GM12865 (cell line): ENCODE measurements at places on chromosomes 2 and 18.

DNA sequence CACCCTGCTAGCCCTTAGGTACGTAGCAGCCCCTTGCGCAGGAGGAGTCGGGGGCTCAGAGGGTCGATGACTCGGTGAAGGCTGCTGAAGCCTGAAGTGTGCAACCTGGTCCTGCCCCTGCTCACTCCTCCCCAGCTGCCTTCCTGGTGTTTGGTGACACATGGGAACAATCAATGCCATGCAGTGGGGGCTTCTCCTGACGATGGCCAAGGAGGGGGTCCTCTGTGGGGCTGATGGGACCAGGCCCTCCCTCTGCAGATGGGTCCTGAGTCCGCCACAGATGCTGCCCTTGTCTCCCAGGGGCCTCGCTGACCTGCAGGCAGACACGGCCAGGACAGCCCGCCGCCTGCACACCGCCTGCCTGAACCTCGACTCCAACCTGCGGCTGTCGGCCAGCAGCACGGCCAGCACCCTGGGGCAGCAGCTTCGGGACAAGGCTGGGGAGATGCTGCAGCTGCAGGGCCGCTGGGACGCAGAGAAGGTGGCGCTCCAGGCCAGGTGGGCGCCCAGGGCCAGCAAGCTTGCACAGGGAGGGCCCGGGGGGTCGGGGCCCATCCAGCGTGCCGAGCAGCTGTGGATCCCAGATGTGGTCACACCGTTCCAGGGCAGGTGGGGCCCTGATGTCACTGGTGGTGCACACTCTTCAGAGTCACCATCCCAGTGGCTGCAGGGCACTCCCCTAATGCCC is 24.6 kb downstream of the CROCC2 start:
- no peak for DNase-seq

- DNase-seq = peak; percentile 23
Observed at GRCh38 chr2:173119944-173120343, 44.3 kb downstream of the MAP3K20 start.

- DNase-seq = peak; percentile 43
Observed at GRCh38 chr2:45860136-45861121, 209.0 kb downstream of the PRKCE start.

- DNase-seq = peak; percentile 18
Observed at GRCh38 chr2:85611217-85611704, 605 bp downstream of the C2orf68 start.

GRCh38 chr2:217162533-217162932 is 302.7 kb upstream of the TNP1 start:
- peak; percentile 62 for DNase-seq

- DNase-seq = no peak
Observed at GRCh38 chr2:15334644-15335326, 226.3 kb downstream of the NBAS start.

- DNase-seq = peak; percentile 65
Observed at GRCh38 chr2:168348076-168348475, 100.7 kb upstream of the STK39 start.

DNA sequence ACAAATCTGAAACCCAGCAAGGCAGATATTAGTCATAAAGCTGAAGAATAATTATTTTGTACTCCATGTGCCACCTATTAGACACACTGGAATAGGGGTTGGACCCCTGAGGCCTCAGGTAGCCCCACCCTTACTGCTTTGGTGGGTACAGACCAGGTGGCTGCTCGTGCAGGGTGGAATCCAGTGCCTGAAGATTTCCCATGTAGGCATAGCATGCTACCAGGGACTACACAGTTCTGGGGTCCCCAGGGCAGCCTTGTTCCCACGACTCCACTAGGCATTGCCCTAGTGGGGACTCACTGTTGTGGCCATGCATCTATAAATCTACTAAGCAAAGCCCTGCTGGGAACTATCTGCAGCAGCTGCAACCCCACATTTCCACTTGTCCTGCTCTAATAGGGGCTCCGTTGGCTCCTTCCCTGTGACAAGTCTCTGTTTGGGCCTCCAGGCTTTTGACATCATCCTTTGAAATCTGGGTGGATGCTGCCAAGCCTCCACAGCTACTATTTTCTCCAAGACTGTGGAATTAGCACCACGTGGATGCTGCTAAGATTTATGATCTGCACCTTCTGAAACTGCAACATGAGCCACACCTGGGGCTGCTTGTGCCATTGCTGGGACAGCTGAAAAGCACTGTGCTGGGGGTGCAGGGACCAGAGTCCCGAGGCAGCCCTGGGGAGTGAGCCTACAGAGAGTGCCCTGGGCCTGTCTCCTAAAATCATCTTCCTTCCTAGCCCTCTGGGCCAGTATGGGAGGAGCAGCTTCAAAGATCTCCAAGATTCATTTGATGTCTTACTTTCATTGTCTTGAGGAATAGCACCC is 303.8 kb downstream of the FSIP2 start:
- DNase-seq = no peak

- no peak for DNase-seq
Observed at GRCh38 chr18:78939105-78939504, 40.5 kb upstream of the SALL3 start.

- DNase-seq = no peak
Observed at GRCh38 chr2:64477037-64477436, 23.1 kb downstream of the LGALSL start.

- DNase-seq = peak; percentile 53
Observed at GRCh38 chr2:46876741-46877384, 38.7 kb downstream of the MCFD2 start.

DNA sequence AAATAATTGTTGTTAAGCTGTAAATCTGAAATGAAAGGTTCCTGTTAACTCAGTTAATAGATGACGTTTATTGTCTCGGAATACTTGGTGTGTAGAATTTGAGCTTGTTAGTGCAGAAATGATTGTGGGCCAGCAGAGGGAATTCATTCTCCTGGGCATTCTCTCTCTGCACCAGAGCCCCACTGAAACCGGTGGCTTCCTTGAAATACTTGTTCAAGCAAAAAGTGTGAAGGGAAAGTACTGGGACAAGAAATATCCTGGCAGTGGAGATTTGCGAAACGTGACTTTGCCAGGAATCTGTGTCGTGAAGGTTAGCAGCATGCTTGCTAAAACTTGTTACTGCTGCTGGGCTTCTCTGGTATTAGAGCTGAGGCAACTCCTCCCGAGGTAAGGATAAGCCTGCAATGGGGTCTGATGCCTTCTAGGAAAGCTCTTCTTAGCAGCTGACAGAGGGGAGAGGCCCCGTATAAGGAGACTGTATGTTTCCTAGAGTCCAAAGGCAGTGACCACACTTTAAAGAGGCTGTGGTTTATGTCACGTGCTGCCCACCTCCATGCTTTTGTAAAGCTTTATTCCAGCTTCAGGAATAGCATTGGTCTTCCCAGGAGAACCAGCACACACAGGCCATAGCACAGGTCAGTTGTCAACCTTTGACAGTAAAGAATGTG is 2.0 kb downstream of the ITGA6 start:
- no peak for DNase-seq

GRCh38 chr2:219017201-219017931 is 23.9 kb downstream of the CFAP65 start:
- no peak for DNase-seq

GRCh38 chr2:75063906-75064305 is 105.5 kb downstream of the POLE4 start:
- DNase-seq = no peak

DNA sequence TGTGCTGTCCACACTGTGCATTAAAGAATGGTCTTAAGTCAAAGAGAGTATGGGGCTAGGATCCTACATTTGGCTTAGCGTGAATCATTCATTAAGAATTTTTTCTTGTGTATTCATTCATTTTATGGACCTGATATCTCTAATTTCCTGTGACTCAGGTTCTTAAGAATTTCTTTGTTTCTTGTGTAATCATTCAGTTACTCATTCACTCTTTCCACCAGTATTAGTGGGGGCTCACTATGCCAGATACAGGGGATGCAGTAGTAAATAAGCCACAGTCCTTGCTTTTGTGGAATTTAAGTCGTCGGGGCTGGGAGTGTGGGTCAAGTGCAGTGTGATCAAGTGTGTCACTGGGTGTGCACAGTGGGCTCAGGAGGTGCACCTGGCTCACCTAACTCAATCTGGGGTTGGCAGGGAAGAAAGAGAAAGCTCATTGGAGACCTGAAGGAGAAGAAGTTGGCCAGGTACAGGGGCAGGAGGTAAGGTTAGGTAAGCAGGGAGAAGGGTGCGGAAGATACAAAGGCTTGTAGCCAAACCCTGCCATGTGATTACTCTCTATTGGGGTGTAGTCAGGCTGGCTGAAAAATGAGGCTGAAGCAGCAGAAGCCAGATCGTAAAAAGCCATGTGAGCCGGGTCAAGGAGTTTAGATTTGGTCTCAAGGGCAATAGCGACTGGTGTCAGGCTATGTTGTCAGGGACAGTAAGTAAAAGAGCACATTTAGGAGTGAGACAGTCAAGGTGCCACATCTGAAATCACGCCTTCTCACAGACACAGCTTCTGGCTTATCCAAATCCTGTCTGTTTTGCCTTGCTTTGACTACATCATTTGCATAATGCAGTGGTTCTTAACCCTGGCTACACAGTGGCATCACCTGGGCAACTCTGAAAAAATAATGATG is 67.2 kb downstream of the KCTD1 start:
- DNase-seq = no peak

DNA sequence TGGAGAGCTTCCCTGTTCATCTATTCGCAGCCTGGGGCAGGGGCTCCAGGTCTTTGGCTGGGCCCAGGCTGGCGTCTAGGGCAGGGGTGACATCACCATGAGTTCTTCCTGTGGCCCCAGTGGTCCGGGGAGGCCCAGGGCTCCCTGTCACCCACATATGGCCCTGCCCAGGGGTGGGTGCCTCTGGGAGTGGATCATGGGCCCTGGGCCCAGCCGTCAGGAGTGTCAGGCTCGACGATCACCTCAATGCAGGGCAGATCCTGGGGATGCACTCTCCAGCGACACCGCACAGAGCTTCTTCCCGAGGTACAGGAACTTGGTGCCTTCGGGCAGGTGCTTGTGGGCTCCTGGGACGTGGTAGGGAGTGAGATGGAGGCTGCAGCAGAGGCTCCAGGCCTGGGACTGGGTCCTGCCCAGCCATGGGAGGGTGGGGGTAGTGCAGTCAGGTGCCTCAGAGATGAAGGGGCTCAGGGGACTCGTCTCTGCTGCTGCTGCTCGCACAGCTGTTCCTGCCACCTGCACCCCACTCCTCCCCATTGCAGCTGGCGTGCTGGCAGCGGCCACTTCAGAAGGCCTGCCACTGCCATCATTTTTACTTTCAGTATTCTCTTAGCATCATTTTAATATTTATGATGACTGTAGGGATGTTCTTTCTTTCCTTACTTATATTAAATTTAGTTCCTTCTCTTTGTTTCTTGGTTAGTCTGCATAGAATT is 196.0 kb upstream of the VRK2 start:
- no peak for DNase-seq

DNA sequence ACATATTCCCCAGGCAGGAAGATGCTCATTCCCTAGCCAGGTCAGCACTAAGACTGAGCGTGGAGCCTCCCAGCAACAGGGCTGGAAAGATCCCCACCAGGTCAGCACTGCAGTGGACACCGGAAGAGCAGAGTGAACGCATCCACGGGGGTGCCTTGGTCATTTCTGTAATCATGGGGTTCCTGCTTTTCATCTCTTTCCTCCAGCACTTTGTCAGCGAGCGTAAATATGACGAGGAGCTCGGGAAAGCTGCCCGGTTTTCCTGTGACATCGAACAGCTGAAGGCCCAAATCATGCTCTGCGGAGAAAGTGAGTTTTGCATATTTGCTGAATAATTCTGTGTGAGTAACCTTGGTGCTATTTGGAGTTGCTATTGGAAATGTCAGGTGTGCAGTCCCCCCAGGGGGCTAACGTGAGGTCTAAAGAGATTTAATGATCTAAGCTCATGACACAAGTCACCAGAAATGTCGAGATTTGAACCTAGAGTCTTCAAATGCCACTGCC is 40.1 kb downstream of the KCTD18 start:
- no peak for DNase-seq

- DNase-seq = no peak
Observed at GRCh38 chr2:7952046-7952745, 729.7 kb upstream of the ID2 start.
